ENCODE measurements at places on chromosomes 5 and 9.

GRCh38 chr5:137589185-137589584, 90.1 kb upstream of the SPOCK1 start:
- no peak for DNase-seq

- no peak for DNase-seq
Observed at GRCh38 chr5:85538362-85538761, 1079.4 kb upstream of the COX7C start.

- peak; percentile 9 for DNase-seq
Observed at GRCh38 chr9:16266648-16267276, 603.7 kb downstream of the BNC2 start.

GRCh38 chr9:94870793-94871558, 144.5 kb downstream of the AOPEP start:
- no peak for DNase-seq

DNA sequence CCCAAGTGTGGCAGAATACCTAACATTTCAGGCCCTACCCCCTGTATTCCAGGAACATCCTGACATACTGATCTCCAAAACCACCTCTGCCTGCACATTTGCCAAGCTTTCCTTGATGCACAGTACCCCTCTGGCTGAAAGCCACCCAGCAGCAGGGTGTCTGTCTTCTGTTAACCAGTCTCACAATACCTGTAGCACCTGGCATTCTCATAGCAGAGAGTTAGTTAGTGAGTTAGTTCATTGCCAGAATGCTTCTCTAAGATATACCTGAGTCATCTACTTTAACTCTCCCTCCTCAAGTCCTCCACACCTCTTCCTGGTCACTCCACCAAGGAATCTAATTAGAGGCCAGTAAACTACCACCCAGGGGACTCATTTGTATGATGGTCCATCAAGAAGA, 46.1 kb upstream of the IL7R start:
- DNase-seq = no peak
